HTR-8/SVneo (cell line): ENCODE measurements at places on chromosomes 13 and 19.

- no peak for DNase-seq
Observed at GRCh38 chr19:41871573-41872383, 5.3 kb upstream of the CD79A start.

DNA sequence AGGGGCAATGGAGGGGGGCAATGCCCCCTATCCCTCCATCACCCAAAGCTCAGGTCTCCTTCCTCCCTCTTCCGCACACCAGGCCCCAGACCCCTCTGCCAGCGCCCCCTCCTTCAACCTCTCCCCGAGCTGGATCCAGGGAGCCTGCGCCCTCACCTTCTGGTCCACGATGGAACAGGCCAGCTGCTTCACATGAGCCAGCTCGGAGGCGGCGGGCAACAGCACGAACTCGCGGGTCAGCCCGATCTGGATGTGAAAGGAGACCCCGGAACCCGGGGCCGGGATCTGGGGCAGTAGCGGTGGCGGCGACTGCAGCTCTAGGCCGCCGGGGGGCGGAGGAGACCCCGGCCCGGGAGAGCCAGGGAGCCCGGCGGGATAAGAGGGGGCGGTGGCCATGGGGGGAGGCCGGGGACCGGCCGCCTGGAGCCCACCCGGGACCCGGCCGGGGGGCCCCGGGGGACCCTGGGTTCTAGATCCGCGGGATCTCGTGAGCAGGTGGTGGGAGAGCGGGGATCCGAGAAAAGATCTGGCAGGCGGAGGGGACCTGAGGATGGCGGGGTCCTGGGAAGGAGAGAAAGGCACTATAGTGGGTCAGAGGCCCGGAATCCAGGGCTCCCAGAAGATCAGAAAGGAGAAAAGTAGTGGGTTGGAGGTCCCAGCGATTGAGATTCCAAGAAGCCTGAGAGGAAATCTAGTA lies 791 bp downstream of the PRKD2 start:
- DNase-seq = no peak

- no peak for DNase-seq
Observed at GRCh38 chr19:53871454-53871853, 3.8 kb downstream of the MYADM start.

GRCh38 chr13:113907635-113908617 lies 44.0 kb upstream of the GAS6 start:
- peak; percentile 45 for DNase-seq
